Activated naive CD4-positive, alpha-beta T cell treated with anti-CD3 and anti-CD28 coated beads for 36 hours (primary cell): ENCODE measurements at places on chromosomes 1 and 21.

DNA sequence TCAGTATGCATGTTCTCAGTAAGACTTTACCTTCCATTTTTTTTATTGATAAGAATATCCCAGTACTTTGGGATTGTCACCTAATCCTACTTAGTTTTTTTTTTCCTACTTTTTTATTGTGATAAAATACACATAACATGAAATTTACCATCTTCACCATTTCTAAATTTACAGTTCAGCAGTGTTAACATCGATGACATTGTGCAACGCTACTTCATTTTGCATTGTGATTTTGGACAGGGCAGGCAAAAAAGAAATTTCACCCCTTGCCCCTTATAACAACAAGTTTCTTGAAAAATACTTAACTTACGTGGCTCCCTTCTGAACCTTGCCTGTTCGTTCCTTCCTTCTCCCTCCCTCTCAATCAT is 92.4 kb downstream of the ATP1A1 start:
- H3K27ac ChIP-seq, result no peak overlapping the region
- H3K27me3 ChIP-seq, result peaks cover 2% of the 10 kb centered on the region
- H3K36me3 ChIP-seq, result no peaks in the 10 kb centered on the region
- no peaks in the 10 kb centered on the region for H3K4me1 ChIP-seq
- no peak overlapping the region for H3K4me3 ChIP-seq
- no peak for DNase-seq

DNA sequence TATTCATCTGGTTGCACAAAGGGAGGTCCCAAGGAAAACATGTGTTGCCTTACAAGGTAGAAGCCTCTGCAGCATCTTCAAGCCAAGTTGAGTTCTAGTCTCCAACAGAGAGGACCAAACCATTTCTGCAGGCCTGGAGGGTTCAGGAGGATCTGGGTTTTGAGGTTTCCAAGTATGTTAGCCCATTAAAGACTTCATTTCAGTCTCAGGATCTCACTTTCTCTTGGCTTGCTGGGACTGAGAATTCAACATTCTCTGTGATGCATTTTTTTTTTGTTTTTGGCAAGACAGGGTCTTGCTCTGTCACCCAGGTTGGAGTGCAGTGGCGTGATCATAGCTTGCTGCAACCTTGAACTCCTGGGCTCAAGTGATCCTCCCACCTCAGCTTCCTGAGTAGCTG is 8.8 kb upstream of the MYOCOS start:
- H3K27me3 ChIP-seq, result no peaks in the 10 kb centered on the region
- H3K4me1 ChIP-seq, result no peaks in the 10 kb centered on the region
- no peak for DNase-seq

DNA sequence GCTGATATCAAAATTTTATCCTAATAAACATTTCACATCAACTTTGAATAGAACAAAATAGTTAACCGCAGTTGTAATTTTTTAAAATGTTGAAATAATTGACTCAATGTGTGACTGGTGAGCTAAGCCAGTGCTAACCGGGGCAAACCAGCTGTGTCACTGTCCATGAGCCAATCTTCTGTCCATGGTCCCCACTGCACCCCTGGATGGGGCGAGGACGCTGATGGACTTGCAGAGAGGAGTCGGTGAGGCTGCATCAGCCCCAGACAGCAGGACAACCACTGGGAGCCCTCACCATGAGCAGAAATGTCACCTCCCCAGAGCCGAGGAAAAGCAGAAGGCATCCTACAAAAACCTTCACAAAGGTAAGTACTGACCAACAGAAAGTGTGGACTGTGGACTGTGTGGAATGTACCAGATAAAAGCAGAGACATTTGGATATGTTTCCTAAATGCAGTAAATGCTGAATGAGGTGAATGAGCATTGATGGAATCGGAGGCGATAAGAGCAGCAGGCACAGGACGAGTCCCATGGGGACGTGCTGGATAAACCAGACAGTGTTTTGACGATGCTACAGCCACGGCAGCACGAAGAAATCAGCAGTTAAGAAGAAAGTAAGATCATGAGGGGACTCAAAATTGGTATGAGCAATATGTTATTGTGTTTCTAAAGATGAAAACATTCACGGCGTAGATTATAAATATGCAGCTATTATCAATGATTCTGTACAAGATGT is 115.0 kb upstream of the BACE2 start:
- no peaks in the 10 kb centered on the region for H3K4me1 ChIP-seq
- H3K36me3 ChIP-seq, result no peaks in the 10 kb centered on the region
- no peak for DNase-seq
- no peak overlapping the region for H3K27ac ChIP-seq
- no peaks in the 10 kb centered on the region for H3K27me3 ChIP-seq

DNA sequence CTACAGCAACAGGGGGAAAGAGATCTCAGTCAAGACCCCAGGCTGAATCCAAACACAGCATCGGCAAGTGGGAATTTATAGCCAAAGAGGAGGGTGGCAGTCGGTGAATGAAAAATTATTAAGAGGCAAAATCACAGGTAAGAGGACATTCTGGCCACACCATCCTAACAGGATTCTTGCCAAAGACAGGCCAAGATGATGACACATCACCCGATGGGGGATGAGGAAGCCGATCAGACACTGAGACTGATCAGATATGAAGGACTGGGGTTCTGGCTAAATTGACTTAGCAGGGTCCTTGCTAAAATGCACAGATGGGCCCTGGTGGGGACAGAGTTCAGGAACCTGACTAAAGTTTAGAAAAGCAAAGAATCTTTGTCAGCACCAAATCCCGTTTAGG is 402.2 kb downstream of the SMYD3 start:
- no peak overlapping the region for H3K4me3 ChIP-seq
- peaks cover 3% of the 10 kb centered on the region for H3K36me3 ChIP-seq
- H3K27me3 ChIP-seq, result no peaks in the 10 kb centered on the region
- no peaks in the 10 kb centered on the region for H3K4me1 ChIP-seq
- DNase-seq, result no peak
- H3K27ac ChIP-seq, result no peak overlapping the region

GRCh38 chr1:202854787-202855186 is 34.2 kb downstream of the RABIF start:
- no peak for DNase-seq
- H3K36me3 ChIP-seq, result no peaks in the 10 kb centered on the region
- H3K27me3 ChIP-seq, result peaks cover 4% of the 10 kb centered on the region
- no peak overlapping the region for H3K27ac ChIP-seq

GRCh38 chr1:205598841-205599668 is 32.8 kb downstream of the ELK4 start:
- no peaks in the 10 kb centered on the region for H3K27me3 ChIP-seq
- no peak for DNase-seq
- H3K27ac ChIP-seq, result no peak overlapping the region
- H3K36me3 ChIP-seq, result peaks cover 21% of the 10 kb centered on the region

GRCh38 chr1:50970931-50971582 is 1.0 kb downstream of the CDKN2C start:
- peaks cover 7% of the 10 kb centered on the region for H3K36me3 ChIP-seq
- DNase-seq, result no peak
- H3K4me1 ChIP-seq, result peaks cover 22% of the 10 kb centered on the region
- no peak overlapping the region for H3K27ac ChIP-seq
- H3K27me3 ChIP-seq, result peaks cover 28% of the 10 kb centered on the region
